Activated CD8-positive, alpha-beta T cell treated with anti-CD3 and anti-CD28 coated beads, Interleukin-2, amount 10 ng/mL, durations not matched to agents 7 days and 5 days (primary cell): ENCODE measurements at places on chromosomes 11 and 22. TPM values are rescaled to one million over a fixed set of nuclear protein-coding genes. Genes with fewer than 3 reads are reported as not detected.

Gene TTLL8
- total RNA-seq: not detected

GRCh38 chr22:25081409-25081824, 118.2 kb upstream of the CRYBB3 start:
- DNase-seq: peak; percentile 74
- H3K36me3 ChIP-seq: peaks cover 3% of the 10 kb centered on the region
- no peak overlapping the region for H3K4me3 ChIP-seq
- no peak overlapping the region for H3K27ac ChIP-seq

Gene TBX10
- not detected for total RNA-seq

- peaks cover 33% of the 10 kb centered on the region for H3K4me1 ChIP-seq
- no peaks in the 10 kb centered on the region for H3K36me3 ChIP-seq
- H3K27ac ChIP-seq: no peak overlapping the region
- no peak for DNase-seq
Observed at GRCh38 chr22:19169002-19169946, 9.3 kb downstream of the SLC25A1 start.

Gene OR51A2
- total RNA-seq: not detected

DNA sequence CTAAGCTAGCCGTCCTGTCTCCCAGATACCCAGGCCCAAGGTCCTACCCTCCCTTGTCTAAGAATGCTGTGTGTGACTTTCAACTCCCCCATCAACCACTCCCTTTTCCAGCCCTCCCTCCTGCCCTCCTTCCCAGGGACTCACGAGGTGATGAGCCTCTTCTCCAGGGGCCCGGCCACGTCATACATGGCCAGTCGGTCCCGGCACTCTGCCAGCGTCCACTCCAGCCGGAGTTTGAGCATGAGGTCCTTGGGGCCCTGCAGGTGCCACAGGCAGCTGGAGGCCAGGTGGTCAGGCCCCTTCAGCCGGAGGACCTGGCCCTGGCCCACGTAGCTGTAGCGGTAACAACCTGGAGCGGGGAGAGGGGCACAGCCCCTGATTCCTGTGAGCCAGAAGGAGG, 20.1 kb downstream of the TMPRSS6 start:
- peaks cover 26% of the 10 kb centered on the region for H3K4me1 ChIP-seq
- no peak for DNase-seq
- H3K36me3 ChIP-seq: no peaks in the 10 kb centered on the region
- H3K27ac ChIP-seq: no peak overlapping the region
- no peak overlapping the region for H3K4me3 ChIP-seq

GRCh38 chr22:42664976-42665831, 16.0 kb upstream of the CYB5R3 start:
- no peak for DNase-seq
- H3K4me1 ChIP-seq: peaks cover 2% of the 10 kb centered on the region
- peaks cover 9% of the 10 kb centered on the region for H3K27me3 ChIP-seq
- no peak overlapping the region for H3K27ac ChIP-seq
- no peak overlapping the region for H3K4me3 ChIP-seq

GRCh38 chr11:41508121-41508520, 48.7 kb upstream of the LRRC4C start:
- H3K27me3 ChIP-seq: no peaks in the 10 kb centered on the region
- no peak for DNase-seq

DNA sequence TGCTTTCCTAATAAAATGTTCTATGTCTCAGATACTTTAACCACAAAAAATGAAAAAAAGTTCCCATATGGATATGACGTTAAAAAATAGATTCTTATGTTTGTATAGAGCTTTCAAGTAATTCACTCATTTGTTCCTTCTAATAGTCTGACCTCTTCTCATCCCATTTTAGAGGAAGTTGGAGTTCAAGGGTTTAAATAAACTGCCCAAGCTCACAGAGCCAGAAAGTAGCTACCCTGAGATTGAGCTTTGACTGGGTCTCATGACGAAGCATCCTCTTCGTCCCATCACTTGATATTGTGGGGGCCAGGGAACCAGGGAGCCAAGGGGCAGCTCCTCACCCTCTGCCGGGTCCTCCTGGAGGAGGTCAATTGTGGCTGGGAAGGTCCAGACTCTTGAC, 116.3 kb downstream of the CCDC81 start:
- no peak for DNase-seq
- H3K4me3 ChIP-seq: no peak overlapping the region
- no peak overlapping the region for H3K27ac ChIP-seq

GRCh38 chr11:44471603-44472002, 93.9 kb upstream of the CD82 start:
- H3K4me1 ChIP-seq: no peaks in the 10 kb centered on the region
- H3K36me3 ChIP-seq: no peaks in the 10 kb centered on the region
- no peak overlapping the region for H3K4me3 ChIP-seq
- no peak for DNase-seq
- H3K27ac ChIP-seq: no peak overlapping the region

GRCh38 chr11:126072141-126072741, 9.6 kb upstream of the CDON start:
- peaks cover 24% of the 10 kb centered on the region for H3K27me3 ChIP-seq
- no peak for DNase-seq
- H3K36me3 ChIP-seq: no peaks in the 10 kb centered on the region
- H3K27ac ChIP-seq: no peak overlapping the region

GRCh38 chr11:96228473-96228891, 114.5 kb downstream of the MAML2 start:
- H3K27ac ChIP-seq: no peak overlapping the region
- no peaks in the 10 kb centered on the region for H3K27me3 ChIP-seq
- H3K4me1 ChIP-seq: peaks cover 30% of the 10 kb centered on the region

DNA sequence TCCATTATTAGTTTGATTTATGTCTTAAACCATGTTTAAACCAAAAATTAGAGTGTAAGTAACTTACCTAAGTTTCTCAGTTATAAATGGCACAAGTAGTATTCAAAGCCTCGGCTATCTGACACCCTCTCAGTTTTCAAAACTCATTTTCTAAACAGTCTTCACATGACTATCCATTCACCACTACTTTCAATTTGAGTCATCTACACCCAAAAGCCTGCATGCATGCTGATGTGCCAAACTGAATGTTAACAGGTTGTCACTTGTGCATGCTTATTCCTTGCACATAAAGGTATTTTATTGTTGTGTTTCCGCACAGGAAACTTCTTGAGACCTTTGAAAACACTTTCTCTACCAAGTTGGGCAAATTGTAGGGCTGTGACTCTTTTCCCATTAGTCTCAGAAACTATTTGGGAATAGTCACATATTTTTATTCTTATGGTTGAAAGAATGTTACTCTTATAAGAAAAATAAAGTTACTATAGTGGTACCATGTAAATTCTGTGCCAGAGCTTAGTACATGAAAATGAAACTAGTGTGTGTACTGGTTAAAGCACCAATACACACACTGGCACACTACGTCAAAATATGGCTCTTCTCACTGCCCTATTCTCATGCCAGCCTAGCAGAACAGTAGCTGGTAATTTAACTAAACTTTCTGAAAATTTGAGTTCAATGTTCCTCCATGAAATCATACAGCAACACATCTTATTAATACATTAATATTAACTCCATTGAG, 2.2 kb upstream of the OR51E2 start:
- H3K36me3 ChIP-seq: no peaks in the 10 kb centered on the region
- H3K27ac ChIP-seq: no peak overlapping the region
- no peak overlapping the region for H3K4me3 ChIP-seq
- DNase-seq: no peak

DNA sequence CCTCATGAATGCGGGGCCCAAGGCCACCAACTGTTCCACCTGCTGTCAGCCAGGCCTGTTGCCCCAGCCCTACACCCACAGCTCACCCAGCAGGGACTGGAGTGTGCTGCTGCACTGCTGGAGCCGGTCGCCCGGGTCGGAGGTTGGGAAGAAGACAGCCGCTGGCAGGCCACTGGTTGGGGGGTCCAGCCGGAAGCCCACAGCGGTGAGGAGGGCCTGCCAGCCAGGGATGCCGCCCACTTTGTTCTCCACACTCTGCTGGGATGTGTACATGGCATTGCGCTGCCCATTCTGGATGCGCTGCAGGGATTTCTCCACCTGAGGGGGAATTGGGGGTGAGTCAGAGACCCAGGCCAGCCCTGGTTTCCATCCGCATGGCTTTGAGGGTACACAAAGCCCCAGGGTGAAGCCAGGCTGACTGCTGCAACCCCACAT, 74.2 kb upstream of the PITPNB start:
- no peak overlapping the region for H3K4me3 ChIP-seq
- no peaks in the 10 kb centered on the region for H3K27me3 ChIP-seq
- no peaks in the 10 kb centered on the region for H3K36me3 ChIP-seq
- DNase-seq: no peak
- no peak overlapping the region for H3K27ac ChIP-seq

GRCh38 chr11:74926304-74927030, 22.4 kb downstream of the XRRA1 start:
- H3K4me3 ChIP-seq: no peak overlapping the region
- peak; percentile 70 for DNase-seq
- H3K36me3 ChIP-seq: peaks cover 12% of the 10 kb centered on the region
- H3K27ac ChIP-seq: peak overlapping the region; percentile 45
- H3K27me3 ChIP-seq: no peaks in the 10 kb centered on the region

Gene SCUBE1
- total RNA-seq: not detected

DNA sequence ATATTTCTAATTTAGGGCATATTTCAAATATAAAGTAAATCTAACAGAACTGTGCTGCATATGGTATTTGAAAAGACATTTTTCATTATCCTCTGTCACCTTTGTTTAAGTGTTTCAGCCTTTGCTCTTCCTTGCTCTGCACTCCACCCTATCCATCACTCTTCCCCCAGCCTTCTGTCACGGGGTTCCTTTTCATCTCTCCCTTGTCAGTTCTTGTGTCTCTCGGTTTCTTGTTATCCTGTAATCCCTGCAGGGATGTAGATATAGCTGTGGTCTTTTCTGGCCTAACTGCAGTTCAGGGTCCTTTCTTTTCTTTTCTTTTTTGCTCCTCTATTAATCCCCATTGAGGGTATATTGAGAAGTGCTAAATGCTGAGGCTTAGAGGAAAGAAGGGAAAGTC, 261.9 kb downstream of the DCDC1 start:
- H3K4me1 ChIP-seq: no peaks in the 10 kb centered on the region
- H3K4me3 ChIP-seq: no peak overlapping the region
